Activated naive CD4-positive, alpha-beta T cell treated with Interleukin-2 at 50 U/mL for 16 hours (primary cell): ENCODE measurements at places on chromosomes 5 and 9.

DNA sequence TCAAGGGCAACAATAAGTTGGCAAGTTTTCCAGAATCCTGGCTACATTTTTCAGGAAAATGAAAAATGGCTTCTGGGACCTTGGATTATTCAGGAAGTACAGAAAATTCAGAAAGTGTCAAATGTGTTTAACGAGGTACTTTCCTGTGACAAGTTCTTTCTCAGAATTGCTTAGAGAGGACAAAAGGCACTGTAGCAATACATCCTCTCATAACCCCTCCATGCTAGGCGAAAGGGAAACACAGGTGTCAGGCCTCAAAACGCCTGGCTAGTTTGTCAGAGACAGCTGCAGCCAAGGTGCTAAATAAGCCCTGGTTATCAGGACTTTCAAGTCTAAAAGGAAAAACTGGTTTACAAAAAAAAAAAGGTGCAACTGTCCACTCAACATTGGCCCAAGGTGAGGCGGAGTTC is 115.2 kb downstream of the GNAQ start:
- DNase-seq = no peak

GRCh38 chr9:123250504-123250903 is 17.9 kb downstream of the STRBP start:
- DNase-seq = no peak

DNA sequence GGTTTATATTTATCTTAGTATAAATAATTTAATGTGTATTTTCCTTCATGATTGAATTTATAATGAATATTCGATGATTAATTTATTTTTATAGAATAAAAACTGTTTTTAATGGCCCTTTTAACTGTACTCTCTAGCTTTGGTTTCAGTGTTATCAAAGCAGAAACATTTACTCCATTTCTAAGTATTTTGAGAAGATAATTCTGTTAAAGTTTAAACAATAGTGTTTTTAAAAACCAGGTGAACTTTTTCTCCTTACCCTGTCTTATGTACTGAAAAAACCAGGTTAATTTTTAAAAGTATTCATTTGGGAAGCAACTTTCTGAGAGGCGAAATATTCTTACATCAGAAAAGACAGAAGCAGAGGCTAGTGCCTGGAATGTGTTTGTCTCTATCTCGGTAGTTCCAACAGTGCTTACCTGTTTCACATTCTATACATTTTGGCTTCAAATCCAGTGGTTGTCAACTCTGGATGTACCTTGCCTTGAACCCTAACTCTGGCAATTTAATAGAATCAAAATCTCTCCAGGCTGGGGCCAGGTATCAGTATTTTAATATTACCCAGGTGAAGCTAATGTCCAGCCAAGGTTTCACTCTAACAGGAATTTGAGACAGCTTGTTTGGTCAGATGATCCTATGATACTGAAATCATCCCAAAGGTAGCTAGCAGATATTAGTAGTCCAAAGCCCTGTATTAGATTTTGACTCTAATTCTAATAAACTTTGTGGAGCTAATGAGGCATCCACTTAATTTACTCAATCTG is 434.4 kb downstream of the PDE4D start:
- no peak for DNase-seq

DNA sequence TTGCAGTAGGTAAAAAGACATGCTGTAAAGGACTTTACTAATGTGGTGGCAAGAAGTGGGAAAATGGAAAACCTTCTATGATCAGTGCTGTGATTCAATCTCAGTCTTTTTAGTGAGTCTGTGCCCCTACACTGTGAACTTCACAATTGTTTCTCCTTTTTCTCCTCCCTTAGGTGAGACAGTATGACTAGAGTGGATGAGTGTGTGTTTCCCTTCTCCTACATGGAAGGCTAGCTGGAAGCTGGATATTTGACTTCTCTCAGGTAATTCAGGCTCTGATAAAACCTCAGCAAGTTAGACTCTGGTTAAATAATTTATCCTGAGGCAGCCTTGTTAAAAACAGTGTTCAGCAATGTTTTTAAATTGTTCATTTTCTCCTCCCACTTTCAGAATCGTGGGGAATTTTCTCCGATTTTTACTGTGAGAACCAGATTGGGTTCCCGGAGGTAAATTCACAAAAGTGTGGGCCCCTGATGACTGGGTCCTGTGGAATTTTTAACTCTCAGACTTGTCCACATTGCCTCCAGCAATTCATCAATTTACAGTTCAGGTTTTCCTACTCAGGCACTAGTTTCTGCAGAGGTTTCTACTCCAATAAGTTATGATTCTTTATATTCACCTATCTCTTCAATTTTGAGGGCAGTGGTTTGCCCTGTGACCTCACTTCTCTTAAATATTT is 149.1 kb upstream of the PIK3R1 start:
- no peak for DNase-seq

DNA sequence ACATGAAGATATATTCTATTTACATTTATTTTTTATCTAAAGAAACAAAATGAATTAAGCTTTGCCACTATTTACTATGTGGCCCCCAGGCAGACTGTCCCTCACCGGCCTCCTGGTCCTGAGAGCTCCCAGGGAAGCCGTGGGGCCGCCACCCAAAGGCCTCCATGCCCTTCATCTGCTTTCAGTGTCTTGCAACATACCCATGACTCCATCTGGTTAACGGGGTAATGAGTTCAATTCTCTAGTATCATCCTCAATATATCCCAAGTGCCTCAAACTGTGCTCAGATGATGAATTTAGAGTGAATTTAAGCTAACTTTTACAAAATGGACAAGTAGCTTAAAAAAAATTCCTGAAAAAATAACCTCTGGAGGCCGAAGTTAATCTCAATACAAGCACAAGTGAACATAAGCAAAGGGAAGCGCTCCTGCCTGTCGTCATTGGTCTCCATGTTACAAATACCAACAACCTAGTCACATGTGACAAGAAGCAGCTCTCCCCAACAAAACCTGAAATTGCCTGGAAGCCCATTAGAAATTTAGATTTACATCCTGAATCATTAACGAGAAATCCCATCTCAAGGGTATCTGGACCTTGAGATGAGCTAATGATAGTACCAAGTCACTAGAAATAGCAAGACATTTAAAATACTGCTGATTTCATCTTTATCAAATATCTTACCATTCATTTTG is 26.1 kb downstream of the DAP start:
- no peak for DNase-seq

- DNase-seq = no peak
These were observed 320.1 kb downstream of the TRPM3 start for GRCh38 chr9:70801181-70801829.

DNA sequence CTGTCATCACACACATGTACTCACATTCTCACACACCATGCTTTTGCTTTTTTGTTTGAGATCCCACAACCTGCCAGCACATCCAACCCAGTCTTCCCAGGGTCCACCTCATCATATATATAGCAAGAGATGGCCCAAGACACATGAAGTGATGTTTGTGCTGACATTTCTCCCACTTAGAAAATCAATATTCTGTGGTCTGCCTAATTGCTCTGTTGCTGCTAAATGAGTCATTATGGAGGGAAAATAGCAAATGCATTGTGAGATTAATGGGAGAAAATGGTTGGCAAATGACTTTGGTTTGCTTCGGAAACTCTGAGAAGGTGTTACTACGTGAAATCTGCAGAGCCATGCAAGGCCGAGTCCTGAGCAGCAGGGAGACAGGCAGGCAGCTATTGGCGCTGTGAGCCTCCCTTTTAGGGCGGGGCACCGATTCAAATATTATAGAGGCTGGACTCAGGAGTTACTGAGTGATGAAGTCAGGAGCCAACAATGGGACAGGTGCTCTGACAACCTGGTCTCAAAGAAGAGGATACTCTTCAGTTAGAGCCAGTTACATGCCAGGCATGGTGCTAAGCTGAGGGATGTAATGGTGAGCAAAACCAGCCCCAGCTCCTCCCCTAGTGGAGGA is 62.8 kb downstream of the DAB2IP start:
- no peak for DNase-seq

DNA sequence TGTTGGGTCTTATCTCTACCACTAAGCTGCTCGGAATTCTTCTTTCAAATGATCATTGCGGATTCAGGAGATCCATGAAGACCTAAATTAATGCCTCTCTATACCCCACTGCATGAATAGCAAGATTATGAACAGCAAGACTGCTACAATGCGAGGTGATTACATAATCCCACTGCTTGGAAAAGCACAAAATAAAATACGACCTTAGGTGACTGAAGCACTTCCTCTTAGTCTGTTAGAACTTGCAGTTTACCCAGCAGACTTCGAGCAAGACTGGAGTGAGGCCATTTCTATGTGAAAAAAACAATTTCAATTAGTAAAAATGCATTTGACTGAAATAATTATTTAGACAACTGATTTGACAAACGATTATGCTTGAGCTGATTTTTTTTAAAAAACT is 59.8 kb downstream of the SH3RF2 start:
- no peak for DNase-seq

- DNase-seq = no peak
These were observed 1640.2 kb upstream of the WWC1 start for GRCh38 chr5:166651234-166651633.

GRCh38 chr9:131020388-131020787 is 11.4 kb downstream of the LAMC3 start:
- no peak for DNase-seq

GRCh38 chr5:113425909-113426308 is 8.9 kb downstream of the TSSK1B start:
- DNase-seq = no peak
